Bronchial smooth muscle cell (primary cell): ENCODE measurements at places on chromosomes 3 and 15. TPM values are rescaled to one million over a fixed set of nuclear protein-coding genes. Genes with fewer than 3 reads are reported as not detected.

GOLGA6L22 gene
- total RNA-seq, result under 0.01 TPM in 1 of 2 replicates, not detected in the other

LINGO1 gene
- total RNA-seq, result not detected in 2 replicates

FBXW12 gene
- total RNA-seq, result not detected in 2 replicates

THOC7 gene
- 30.1 and 45.4 TPM in 2 replicates for total RNA-seq

VGLL3 gene
- total RNA-seq, result 6.2 and 10.9 TPM in 2 replicates

FGD5 gene
- 0.16 TPM in 1 of 2 replicates, not detected in the other for total RNA-seq
